ENCODE measurements at places on chromosomes 4 and X.

GRCh38 chr4:82898322-82899243 lies 2.0 kb upstream of the THAP9 start:
- DNase-seq, result peak; percentile 29

GRCh38 chr4:10762561-10762960 lies 78.0 kb upstream of the CLNK start:
- no peak for DNase-seq

DNA sequence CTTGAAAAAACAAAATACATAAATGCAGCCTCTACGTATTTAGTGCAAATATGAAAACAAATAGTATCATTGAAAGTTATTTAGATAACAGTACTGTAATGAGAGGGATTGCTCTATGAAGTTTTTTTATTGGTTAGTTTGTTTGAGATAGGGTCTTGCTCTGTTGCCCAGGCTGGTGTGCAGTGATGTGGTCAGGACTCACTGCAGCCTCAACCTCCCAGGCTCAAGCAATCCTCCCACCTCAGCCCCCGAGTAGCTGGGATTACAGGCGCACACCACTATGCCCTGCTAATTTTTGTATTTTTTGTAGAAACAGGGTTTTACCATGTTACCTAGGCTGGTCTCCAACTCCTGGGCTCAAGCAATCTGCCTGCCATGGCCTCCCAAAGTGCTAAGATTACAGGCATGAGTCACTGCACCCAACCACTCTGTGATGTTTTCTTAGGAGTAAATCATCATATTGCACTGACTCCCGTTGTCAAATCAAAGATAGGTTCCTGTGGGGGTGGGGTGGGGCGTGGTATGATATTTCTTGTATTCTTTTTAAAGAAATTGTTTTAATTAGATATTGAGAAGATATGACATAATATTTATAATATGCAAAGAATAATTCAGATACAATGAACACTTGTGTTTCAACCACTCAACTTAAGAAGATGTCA lies 75.8 kb downstream of the ATG4A start:
- DNase-seq, result no peak

- DNase-seq, result peak; percentile 83
Measured at GRCh38 chr4:168509786-168510185, 12.9 kb downstream of the PALLD start.

DNA sequence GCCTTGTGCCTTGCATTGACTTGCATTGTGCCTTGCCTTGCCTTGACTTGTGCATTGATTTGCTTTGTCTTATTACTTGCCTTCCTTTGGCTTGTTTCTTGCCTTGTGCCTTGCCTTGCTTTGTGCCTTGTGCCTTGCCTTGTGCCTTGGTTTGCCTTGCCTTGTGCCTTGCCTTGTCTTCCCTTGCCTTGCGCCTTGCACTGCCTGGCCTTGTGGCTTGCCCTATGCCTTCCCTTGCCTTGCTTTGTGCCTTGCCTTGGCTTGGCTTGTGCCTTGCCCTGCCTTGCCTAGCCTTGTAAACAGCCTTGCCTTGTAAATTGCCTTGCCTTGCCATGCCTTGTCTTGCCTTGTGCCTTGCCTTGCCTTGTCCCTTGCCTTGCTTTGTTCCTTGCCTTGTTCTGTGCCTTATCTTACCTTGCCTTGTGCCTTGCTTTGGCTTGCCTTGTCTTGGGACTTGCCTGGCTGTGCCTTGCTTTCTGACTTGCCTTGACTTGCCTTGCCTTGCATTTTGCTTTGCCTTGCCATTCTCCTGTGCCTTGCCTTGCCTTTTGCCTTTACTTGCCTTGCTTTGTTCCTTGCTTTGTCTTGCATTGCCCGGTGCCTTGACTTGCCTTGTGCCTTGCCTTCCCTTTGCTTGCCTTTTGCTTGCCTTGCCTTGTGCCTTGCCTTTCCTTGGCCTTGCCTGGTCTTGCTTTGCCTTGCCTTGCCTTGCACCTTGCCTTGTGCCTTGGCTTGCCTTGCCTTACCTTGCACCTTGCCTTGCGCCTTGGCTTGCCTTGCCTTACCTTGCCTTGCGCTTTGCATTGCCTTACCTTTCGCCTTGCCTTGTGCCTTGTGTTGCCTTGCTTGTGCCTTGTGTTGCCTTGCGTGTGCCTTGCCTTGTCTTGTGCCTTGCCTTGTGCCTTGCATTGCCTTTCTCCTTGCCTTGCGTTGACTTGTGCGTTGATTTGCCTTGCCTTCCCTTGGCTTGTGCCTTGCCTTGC lies 97.5 kb downstream of the TAB3 start:
- DNase-seq, result no peak

- no peak for DNase-seq
Measured at GRCh38 chrX:106611317-106611678, 480 bp upstream of the RADX start.

GRCh38 chr4:47863486-47863885 lies 25.6 kb upstream of the CORIN start:
- DNase-seq, result no peak

- no peak for DNase-seq
Measured at GRCh38 chr4:77176640-77177039, 19.6 kb downstream of the CCNG2 start.
